ENCODE measurements at places on chromosomes 1 and 21.
A peak's percentile ranks its signal among the peaks of the same experiment; 100 is the strongest.

DNA sequence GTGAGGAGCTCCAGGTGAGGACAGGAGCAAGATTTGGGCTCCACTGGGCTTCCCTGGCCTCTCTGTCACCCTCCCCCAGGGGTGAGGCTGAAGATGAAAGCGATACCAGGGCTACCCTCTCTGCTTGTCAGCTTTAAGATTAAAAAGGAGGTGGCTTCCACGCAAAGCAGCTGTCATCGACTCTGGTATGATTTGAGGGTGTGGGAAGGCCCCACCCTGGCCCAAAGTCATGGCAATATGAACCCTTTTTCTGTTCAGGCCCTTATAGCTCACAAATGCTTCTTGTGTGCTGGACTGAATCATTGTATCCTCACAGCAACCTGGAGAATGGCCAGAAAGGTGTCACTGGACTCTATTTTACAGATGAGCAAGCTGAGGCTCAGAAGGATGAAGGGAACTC, 41.6 kb downstream of the NUAK2 start:
- DNase-seq, result no peak

GRCh38 chr1:210125143-210125542, 107.5 kb upstream of the SERTAD4 start:
- no peak for DNase-seq

- DNase-seq, result no peak
Observed at GRCh38 chr1:170481000-170481399, 51.0 kb upstream of the GORAB start.

DNA sequence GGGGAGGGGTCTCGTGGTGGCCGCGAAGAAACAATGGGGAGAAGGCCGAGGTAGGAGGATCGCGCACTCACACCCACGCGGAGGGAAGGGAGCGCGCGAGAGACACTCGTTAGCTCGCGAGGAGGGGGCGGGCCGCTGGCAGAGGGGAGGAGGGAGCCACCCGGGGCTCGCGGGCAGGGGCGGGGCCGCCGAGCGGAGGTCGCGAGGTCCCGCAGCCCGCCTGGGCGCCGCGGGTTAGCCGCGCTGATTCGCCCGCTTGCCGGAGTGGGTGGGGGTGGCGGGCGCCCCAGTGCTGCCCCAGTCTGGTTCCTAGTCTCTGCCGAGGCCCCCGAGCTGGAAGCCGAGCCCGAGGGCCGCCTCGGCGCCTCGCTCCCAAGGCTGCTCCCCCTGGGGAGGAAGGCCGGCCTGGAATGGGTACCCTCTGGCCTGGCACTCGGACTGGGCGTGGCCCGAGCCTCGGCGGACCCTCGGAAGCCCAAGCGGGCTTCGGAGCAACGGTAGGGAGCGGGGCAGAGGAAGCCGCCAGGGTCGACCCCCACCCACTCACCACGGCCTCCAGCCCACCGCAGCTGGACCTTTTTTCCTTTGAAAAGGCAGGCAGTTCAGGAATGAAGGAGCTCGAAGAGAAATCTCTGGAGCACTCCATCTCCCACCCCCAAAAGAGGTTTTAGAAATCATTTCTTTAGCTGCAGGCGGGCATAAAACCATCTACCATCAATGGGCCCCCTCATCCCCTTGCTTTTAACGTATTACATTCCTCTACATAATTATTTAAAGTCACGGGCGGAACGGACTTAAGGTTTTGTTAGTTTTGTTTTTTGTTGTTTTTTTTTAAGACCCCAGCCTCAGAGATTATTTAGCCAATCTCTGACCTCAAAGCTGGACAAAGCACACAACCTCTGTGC, 722 bp upstream of the TUT4 start:
- DNase-seq, result peak; percentile 73
